ENCODE measurements at places on chromosomes 3 and 15. TPM values are rescaled to one million over a fixed set of nuclear protein-coding genes. Genes with fewer than 3 reads are reported as not detected.

ALS2CL gene
- 1.9 TPM for total RNA-seq

SCAANT1 gene
- total RNA-seq = not detected

NMNAT3 gene
- total RNA-seq = 0.23 TPM

CYP1A2 gene
- not detected for total RNA-seq

IL17RC gene
- 21.8 TPM for total RNA-seq

POPDC2 gene
- total RNA-seq = 0.15 TPM

FOXL2NB gene
- under 0.01 TPM for total RNA-seq

PDIA3 gene
- 97.6 TPM for total RNA-seq

PCYT1A gene
- 210 TPM for total RNA-seq

ST6GAL1 gene
- total RNA-seq = 6.0 TPM

TRANK1 gene
- total RNA-seq = 24.7 TPM

GOLGA8R gene
- total RNA-seq = 2.8 TPM

ADCY5 gene
- 0.23 TPM for total RNA-seq

CD200R1 gene
- total RNA-seq = 0.08 TPM

ADAMTS7 gene
- total RNA-seq = 8.9 TPM

FETUB gene
- total RNA-seq = not detected

CKMT1A gene
- total RNA-seq = not detected

PPIB gene
- total RNA-seq = 1,374 TPM

GOLGA6L10 gene
- total RNA-seq = 0.35 TPM

ZPLD1 gene
- total RNA-seq = not detected

RPL35A gene
- total RNA-seq = 427 TPM

HEG1 gene
- 63.1 TPM for total RNA-seq

ITIH4 gene
- total RNA-seq = 0.82 TPM

CHAC1 gene
- 5.7 TPM for total RNA-seq

PTH1R gene
- 0.15 TPM for total RNA-seq

CERS3 gene
- total RNA-seq = not detected

RAB6B gene
- total RNA-seq = 0.30 TPM

ACSBG1 gene
- total RNA-seq = under 0.01 TPM

MYLK gene
- total RNA-seq = 85.2 TPM

KNG1 gene
- not detected for total RNA-seq

ADGRG7 gene
- total RNA-seq = 0.12 TPM

DNAH1 gene
- 1.7 TPM for total RNA-seq

CCDC13 gene
- total RNA-seq = 0.23 TPM

CALML4 gene
- total RNA-seq = 2.0 TPM

SH3GL3 gene
- not detected for total RNA-seq

SYNM gene
- total RNA-seq = 2.4 TPM

C15orf62 gene
- total RNA-seq = not detected

KBTBD13 gene
- total RNA-seq = not detected

LMOD3 gene
- not detected for total RNA-seq

CFAP161 gene
- not detected for total RNA-seq

SLC28A2 gene
- not detected for total RNA-seq

DHFR2 gene
- total RNA-seq = 4.2 TPM

ATP10A gene
- 4.4 TPM for total RNA-seq

C3orf80 gene
- total RNA-seq = 0.59 TPM

RSL24D1 gene
- total RNA-seq = 83.9 TPM

CHRNA7 gene
- 0.23 TPM for total RNA-seq

SERPINI2 gene
- total RNA-seq = not detected

DUOX1 gene
- 0.08 TPM for total RNA-seq

CHL1 gene
- not detected for total RNA-seq

PATL2 gene
- total RNA-seq = 0.82 TPM

FBXO40 gene
- total RNA-seq = not detected

FBXL22 gene
- total RNA-seq = not detected

CRTC3 gene
- 7.1 TPM for total RNA-seq

GPR149 gene
- not detected for total RNA-seq

NANOGP8 gene
- not detected for total RNA-seq

DPPA2 gene
- not detected for total RNA-seq

MCTP2 gene
- 4.7 TPM for total RNA-seq

TMEM207 gene
- total RNA-seq = not detected

Data from smooth muscle cell of the coronary artery (primary cell).